Mucosa of descending colon (tissue), 3 donors: ENCODE measurements at places on chromosomes 3 and 15. TPM values are rescaled to one million over a fixed set of nuclear protein-coding genes. Genes with fewer than 3 reads are reported as not detected.

The GRK7 gene
- not detected for total RNA-seq

The SPATA12 gene
- total RNA-seq = not detected

DNA sequence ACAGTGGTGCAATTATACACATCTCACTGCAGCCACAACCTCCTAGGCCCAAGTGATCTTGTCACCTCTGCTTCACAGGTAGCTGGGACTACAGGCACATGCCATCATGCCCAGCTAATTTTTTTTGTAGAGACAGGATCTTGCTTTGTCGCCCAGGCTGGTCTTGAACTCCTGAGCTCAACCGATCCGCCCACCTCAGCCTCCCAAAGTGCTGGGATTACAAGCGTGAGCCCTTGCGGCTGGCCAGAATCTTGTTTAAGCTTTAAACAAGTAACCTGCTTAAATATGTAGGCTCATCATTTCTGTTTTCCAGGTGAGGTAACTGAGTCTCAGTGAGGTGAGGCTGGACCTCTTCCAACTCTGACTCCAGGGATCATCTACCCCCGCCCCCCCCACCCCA lies 7.7 kb upstream of the PSTPIP1 start:
- no peak for DNase-seq

DNA sequence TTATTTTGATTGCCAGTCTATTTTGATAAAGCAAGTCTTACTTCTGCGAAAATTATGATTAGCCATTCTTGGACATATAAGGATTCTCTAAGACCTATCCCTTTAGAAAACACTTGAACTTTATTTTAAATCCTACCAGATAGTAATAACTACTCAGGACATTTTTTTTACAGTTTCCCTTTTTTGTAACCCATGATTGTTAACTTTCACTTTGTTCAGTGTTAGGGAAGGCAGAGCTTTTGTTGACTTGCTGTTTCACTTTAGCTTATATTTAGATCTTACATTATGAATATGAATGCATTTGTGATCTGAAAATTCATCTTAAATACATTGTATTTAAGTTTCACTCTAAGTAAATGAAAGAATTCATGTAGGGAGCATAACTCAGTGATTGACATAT lies 167.0 kb downstream of the AKAP13 start:
- no peak for DNase-seq

- DNase-seq = no peak
These were observed 192.6 kb downstream of the PDZRN3 start for GRCh38 chr3:73432023-73432705.

GRCh38 chr3:79361748-79362378 lies 405.9 kb downstream of the ROBO1 start:
- DNase-seq = no peak

DNA sequence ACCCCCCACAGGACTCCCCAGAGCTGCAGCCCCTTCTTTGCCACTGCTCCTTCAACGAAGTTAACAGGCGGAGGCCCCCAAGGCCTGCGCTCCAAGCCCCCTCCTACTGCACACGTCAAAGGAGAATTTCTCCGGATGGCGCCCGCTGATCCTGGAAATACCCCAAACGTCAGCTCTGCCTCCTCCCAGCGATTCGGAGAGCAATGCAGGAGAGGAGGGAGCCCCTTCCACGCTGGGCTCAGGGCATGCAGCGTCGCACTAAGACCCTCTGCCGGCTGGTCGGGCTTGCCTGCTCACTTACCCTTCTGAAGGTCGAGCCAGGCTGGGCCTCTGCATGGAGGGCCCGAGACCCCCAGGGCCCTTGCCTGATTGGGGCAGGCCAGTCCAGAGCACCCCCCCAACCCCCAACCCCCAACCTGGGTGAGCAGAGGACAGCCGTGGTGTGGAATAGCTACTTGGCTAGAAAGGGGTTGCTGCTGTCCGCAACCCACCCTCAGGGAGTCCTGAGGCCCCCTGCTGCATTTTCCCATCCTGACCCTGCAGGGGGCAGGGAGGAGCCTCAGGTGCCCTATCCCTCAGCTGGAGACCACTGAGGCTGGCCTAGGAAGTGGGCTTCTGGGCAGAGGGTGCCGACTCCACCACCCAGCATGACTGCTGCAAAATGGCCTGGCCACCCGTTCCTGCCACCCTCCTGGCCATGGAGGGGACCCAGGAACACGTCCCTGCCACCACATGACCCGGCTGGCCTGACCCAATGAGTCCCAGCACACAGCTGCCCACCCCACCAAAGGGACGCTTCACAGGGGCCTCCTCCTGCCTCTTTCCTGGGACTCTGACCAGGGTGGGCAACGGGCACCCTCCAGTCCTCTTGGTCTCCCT lies 976 bp downstream of the ATP2B2 start:
- DNase-seq = no peak

DNA sequence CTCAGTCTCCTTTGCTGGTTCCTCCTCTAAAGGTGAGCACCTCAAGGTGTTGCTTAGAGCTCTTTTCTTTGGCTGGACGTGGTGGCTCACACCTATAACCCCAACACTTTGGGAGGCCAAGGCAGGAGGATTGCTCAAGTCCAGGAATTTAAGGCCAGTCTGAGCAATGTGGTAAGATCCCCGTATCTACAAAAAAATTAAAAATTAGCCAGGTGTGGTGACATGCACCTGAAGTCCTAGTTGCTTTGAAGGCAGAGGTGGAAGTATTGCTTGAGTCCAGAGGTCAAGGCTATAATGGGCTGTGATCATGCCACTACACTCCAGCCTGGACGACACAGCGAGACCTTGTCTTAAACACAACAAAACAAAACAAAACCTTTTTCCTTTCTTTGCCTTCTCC lies 28.3 kb downstream of the TOPBP1 start:
- DNase-seq = no peak

The NTRK3 gene
- total RNA-seq = 0.78 TPM

The LYZL4 gene
- total RNA-seq = not detected

DNA sequence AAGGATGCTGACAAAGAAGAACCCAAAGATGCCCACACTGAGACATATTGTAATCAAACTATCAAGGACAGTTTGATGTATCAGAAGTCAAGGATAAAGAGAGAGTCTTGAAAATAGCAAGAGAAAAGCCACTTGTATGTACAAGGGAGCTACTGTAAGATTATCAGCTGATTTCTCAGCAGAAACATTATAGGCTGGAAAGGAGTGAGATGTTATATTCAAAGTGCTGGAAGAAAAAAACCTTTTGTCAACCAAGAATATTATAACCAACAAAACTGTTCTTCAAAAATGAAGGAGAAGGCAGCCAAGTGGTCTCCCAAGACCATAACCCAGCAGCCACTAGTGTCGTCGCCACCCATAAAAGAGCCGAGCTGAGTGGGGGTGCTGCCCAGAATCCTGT lies 93.2 kb downstream of the KLF13 start:
- DNase-seq = no peak

DNA sequence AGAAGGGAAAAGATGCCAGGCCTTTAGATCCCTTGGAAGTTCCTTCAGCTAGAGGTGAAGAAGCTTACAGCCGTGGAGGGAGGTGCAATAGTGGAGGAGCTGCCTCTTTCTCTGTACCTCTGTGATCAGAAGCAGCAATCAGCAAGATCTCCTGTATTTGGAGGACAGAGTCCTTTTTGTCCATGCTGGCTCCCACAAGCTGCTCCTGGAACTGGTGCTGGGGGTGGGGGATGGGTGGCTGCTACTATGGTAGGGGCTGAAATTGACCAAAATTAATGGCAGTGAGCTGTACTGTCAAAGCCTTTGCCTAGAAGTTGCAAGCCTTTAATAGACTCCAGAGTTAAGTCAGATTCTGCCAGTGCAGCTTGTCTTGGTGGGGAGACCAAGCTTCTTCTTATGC lies 18.2 kb downstream of the PTPN23 start:
- no peak for DNase-seq

DNA sequence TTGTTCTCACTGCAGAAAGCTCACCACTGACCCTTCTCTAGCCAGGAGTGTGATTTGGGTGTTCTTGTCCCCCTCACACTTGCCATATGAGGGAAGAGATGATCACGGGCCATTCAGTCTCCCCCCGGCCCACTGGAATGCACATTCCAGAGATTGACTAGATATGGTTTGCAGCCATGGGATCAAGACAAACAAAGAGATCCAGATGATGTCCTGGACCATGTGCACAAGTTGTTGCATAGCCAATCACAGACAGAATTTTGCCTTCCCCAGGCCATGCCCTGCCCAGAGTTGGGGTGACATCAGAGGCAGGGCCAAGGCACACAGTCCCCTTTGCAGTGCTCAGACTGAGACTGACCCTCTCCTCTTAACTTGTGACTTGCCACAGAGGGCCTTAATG lies 14.8 kb downstream of the MUC13 start:
- DNase-seq = no peak

The MKRN2 gene
- 20.2 TPM for total RNA-seq
